ENCODE measurements at places on chromosomes 16 and 17.

DNA sequence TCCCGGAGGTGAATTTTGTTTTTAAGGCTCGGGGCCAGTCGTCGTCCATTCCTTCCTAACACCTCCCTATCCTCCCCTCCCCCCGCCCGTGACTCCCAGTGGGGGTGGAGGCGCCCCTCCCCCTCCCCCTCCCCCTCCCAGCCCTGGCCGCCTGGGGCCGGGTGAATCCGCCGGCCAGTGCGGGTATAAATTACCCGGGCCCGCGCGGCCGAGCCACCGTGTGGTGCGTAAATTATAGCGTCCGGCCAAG is 2.0 kb upstream of the GSE1 start:
- no peak for DNase-seq

GRCh38 chr17:67931227-67931626 is 65.0 kb downstream of the C17orf58 start:
- DNase-seq: no peak

- no peak for DNase-seq
These were observed 6.8 kb upstream of the APRT start for GRCh38 chr16:88818575-88818874.

DNA sequence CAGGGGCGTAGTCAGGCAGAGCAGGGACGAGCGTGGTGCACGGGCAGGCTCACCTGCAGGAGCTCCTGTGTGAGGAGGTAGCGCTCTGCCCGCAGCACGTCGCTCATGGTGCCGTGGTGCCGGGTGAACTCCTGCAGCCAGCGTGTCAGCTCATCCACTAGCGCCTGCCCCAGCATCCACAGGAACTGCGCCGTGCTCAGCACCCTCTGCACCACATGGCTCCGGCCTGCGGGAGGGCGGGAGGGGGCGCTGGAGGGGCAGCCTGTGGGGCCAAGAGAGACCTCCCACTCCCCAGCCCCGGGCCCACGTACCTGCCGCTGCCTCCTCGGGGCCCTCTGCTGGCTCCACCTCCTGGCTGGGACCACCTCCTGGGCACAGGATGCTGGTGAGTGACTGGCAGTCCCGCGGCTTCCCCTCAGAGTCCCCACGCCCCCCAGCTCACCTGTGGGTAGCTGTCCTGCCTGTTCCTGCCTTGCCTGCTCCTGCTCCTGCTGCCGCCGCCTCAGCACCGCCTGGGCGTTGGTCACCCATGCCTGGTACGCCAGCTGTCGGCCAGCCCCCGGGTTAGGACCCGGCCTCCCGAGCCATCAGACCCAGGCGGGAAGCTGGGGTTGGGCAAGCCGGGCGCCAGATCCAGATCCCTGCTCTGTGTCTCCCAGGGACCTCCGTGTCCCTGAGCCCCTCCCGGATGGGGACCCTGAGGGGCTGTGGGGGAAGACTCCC is 16.6 kb downstream of the CTU2 start:
- DNase-seq: no peak

GRCh38 chr17:81396722-81397313 is 1.6 kb downstream of the BAHCC1 start:
- DNase-seq: no peak

DNA sequence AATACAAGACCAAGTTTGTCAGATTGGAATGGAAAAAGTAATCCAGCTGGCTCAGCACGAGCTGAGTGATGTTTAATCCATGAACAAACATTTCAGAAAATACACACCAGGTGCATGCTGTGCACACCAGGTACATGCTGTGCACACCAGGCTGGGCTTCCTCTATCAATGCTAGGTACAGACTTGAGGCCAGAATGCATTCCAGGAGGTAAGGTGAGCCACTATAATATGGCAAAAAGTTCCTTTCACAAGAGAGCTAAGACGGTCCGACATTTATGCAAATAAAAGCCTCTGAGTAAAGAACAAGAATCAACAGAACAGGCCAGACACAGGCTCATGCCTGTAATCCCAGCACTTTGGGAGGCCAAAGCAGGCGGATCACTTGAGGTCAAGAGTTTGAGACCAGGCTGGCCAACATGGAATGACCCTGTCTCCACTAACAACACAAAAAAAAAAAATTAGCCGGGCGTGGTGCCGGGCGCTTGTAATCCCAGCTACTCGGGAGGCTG is 128.2 kb downstream of the ZNF778 start:
- DNase-seq: no peak

GRCh38 chr16:25575363-25575762 is 116.4 kb upstream of the HS3ST4 start:
- DNase-seq: no peak

DNA sequence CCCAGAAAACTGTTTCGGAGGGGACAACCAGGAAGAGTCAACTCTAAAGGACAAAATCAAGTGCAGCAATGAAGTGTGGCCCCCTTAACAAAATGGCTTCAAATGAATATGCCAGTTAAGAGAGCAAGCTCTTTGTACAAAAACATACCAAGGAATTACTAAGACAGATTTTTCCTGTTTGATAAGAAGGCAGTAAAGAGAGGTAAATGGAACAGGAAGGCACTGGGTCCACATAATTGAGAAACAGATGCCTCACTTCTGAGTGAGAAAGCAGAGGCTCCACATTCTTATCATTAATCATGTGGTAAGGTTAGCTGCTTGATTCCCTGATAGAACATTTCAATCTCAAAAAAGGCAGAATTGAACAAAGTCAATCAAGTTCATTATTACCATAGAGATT is 44.9 kb downstream of the MBTD1 start:
- no peak for DNase-seq

DNA sequence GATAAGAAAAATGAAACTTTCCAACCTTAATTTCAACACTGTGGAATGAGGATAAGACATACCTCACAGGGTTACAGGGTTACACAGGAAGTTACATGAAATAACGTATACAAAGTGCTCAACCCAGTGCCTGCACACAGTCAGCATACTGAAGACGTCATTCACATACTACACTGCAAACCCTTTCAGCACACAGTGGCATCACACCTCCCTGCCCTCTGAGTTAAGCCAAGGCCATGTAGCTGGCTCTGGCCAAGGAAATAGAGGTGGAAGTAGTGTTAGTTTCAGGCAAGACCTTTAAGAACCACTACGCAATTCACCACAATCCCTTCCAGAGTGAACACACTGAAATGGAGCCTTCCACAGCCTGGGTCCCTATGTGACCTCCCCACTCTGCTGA is 46.6 kb upstream of the GSG1L start:
- no peak for DNase-seq

DNA sequence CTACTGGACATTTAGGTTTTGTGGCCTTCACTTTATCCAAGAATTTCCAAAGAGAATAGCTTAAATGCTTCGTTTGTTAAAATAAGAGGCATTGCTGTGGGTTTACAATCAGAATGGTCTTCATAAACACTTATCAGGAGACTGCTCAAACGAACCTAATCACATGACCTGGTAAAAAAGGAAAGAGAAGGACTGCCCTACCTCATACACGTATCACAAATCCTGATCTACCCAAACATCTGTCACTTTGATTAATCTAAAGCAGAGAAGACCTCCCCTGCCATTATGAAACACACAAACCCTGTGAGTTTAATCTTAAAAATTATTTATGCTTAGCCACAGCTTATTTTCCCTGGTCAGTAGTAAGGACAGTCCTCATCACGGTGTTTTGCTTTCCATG is 76.6 kb downstream of the PARN start:
- no peak for DNase-seq

GRCh38 chr16:23382279-23382678 is 70.7 kb downstream of the COG7 start:
- no peak for DNase-seq

- DNase-seq: no peak
These were observed at the start of gene CRAMP1 for GRCh38 chr16:1612320-1613111. TSS of gene CRAMP1 (plus strand) at chr16:1612360. CDS start at chr16:1614640, 2,280 bp downstream.

- DNase-seq: no peak
These were observed 579 bp upstream of the KRTAP9-6 start for GRCh38 chr17:41264599-41264998.

GRCh38 chr16:1788095-1788707 is 5.3 kb downstream of the IGFALS start:
- no peak for DNase-seq

DNA sequence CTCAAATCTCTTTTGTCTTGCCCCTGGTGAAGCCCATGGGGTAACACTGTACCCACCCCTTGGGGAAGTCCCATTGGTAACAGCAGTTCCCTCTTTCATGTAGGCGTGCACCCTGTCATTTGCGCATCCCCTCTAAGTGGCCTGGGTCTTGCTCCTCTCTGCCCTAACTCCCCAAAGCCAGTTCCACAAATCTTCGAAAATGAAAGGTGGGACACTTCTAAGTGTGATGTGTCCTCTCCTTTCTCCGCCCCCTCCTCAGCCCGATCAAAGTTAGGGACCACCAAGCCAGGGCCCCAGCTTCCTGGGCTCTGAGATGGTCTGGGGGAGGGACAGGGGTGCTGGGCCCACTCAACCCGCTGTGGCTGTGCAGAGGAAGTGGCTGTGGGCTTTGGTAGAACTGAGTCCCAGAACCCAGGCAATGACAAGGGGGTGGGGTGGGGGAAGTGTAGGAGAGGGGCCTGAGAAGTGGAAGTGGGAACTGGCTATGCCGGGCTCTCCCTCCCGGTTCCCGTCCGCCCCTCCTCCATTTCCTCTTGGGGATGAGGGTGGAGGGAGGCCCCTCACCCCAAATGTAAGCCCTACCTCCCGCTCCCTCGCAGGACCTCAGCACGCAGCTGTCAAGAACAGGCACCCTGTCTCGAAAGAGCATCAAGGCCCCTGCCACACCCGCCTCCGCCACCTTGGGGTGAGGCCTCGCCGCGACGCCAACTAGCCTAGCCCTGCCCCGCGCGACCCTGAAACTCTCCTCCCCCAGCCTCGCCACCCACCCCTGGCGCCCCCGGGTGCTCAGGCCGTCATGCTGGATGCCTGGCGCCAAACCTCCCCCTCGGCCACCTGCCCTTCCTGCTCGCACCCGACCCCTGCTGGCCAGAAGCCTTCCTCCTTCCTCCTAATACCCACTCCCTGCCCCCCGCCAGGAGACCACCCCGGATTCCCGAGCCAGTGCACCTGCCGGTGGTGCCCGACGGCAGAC is 8.7 kb downstream of the ABI3 start:
- DNase-seq: peak; percentile 59

GRCh38 chr16:1272453-1273198 is 16.8 kb downstream of the TPSD1 start:
- DNase-seq: no peak

DNA sequence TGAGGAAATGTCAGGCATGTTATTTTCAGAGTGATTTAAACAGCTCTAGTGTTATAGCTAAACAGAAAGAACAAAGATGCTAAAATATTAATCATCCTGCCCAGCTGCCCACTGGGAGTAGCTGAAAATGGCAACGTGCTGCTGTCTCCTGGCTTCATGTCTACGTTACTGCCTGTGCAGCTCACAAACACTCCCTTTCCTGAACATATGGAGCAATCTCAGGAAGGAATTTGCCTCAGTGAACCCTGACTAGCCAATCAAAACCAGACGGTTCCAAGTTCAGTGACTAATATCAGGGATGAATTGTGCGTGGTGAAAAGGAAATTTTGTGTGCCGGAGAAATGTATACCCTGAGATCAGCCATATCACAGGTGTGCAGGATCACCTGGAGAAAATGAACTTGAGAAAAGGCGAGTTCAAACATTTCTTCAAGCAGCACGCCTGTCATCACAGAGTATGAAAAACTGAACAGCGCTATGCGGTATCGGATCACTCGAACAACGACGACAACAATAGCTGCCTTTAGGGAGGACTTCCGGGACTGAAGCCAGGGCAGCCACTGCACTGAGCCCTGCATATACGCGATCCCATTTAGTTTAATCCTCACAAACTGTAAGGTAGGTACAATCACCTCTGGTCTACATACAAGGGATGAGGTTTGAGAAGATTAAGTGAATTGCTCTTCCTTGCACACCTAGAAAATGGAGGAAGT is 110.3 kb downstream of the STX8 start:
- no peak for DNase-seq

GRCh38 chr16:53080345-53081031 is 25.7 kb downstream of the CHD9 start:
- no peak for DNase-seq

DNA sequence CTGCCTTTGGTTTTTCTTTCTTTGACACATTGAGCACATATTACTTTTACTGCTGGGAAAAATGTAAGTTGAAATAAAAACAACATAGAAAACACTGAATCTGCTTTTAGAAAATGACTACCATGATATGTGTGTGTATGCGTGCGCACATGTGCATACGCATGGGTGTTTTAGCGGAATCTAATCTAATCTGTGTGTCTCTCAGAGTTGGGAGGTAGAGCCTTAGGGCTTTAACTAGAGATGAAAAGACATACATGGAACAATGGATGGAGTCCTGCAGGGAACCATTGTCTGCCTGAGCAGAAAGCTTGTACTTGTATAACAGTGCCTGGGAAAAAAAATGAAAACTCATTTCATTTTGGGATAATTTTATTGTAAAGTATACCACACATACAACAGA is 12.4 kb downstream of the SLFN5 start:
- no peak for DNase-seq

GRCh38 chr16:80389338-80389737 is 151.5 kb upstream of the DYNLRB2 start:
- DNase-seq: no peak

GRCh38 chr16:86608301-86608747 is 30.0 kb downstream of the FOXL1 start:
- DNase-seq: no peak

DNA sequence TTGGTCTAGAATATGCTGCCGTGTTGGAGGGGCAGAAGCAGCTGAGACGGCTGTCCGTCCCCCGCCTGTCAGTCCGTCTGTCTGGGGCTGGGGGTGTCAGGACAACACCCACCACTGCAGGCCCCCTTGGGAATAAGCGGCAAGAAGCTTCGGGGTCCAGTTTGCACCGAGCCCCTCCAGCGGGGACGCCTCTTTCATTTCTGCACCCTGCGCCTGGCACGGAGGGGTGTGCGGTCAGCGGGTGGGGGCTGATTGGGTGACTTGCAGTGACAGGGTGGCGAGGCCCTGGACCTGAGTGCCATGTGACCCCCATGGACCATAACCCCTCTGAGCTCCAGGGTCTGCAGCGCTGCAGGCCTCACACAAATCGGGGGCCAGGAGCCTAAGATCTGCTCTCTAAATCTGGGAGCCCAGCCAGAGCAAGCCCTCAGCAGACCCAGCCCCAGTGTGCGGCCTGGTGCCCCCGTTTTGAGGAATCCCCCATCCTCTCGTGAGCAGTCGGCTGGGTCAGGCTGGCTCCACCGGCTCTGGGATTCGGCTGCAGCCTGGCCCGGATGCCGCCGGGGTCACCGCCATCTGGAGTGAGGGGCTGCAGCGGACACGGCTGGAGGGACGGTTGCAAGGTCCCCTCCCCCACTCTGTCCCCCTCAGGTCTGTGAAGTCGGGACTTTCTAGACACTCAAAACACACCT is 8.3 kb downstream of the CBFA2T3 start:
- no peak for DNase-seq

- no peak for DNase-seq
These were observed 17.4 kb downstream of the CPD start for GRCh38 chr17:30396129-30396528.

DNA sequence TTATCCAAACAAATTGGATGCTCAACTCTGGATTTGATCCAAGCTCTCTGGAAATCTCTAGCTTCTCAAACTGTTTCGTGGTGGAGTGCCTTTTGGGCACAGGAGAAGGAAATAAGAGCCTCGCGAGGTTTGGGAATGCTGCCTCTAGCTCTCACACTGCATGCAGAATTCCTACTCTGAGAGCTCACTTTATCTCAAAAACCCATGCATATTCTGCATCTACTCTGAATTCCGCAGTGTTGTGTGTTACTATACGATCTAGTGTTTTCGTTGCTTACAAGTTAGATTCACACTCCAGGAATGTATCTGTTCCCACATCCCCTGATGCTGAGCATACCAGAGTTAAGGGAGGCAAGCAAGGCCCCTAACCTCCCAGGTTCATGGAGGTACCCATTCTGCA is 462.7 kb downstream of the WWOX start:
- DNase-seq: no peak

GRCh38 chr17:43953746-43954145 is at the start of gene PYY:
TSS of gene PYY (minus strand) at chr17:43953940. CDS start at chr17:43953483, 457 bp downstream.
- DNase-seq: no peak
